ENCODE measurements at places on chromosomes 1 and 21.

DNA sequence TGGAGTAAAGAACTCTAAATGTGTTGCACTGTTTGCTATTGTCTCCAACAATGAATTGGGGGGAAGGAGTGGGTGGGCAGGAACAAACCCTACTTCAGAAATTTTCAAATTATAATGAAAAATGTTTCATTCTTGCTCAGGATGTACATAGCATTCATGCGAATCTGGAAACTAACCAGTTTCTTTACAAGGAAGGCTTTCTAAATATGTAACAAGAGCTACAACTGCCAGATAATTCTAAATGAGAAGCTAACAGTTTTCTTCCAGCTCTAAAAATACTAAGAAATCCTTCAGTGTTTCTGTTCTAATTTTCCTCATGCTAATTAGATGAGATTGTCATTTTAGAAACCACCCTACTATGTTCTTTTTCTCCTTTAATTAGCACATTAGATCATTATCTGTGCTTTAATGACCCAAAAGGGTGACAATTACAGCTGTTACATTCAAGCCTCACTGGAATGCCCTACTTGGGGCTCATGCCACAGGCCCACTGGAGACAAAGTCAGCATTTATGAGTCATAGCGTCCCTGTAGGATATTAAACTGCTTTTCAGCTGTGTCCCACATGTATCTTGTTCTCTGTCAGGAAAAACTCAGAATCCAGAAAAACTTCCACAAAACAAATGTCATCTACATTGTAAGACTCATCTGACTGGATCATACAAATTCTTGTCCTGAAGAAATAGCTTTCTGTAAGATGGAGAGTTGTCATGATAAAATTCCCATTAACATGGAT lies 804.6 kb upstream of the CXADR start:
- no peak for DNase-seq

DNA sequence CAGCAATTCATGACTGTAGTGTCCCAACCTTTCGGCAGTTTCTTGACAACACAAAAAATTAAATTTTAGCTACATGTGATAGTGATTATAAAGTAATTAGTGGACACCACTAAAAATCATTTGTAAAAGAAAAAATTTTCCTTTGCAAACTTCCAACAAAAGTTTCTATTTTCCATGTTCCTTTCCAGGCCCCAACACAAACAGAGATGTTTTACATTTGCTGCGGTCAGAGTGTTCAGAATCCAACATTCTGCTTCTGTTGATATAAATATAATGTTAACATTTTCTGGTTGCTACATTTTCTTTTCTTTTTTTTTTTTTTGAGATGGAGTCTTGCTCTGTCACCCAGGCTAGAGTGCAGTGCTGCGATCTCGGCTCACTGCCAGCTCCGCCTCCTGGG lies 54.9 kb upstream of the WLS start:
- DNase-seq = no peak

DNA sequence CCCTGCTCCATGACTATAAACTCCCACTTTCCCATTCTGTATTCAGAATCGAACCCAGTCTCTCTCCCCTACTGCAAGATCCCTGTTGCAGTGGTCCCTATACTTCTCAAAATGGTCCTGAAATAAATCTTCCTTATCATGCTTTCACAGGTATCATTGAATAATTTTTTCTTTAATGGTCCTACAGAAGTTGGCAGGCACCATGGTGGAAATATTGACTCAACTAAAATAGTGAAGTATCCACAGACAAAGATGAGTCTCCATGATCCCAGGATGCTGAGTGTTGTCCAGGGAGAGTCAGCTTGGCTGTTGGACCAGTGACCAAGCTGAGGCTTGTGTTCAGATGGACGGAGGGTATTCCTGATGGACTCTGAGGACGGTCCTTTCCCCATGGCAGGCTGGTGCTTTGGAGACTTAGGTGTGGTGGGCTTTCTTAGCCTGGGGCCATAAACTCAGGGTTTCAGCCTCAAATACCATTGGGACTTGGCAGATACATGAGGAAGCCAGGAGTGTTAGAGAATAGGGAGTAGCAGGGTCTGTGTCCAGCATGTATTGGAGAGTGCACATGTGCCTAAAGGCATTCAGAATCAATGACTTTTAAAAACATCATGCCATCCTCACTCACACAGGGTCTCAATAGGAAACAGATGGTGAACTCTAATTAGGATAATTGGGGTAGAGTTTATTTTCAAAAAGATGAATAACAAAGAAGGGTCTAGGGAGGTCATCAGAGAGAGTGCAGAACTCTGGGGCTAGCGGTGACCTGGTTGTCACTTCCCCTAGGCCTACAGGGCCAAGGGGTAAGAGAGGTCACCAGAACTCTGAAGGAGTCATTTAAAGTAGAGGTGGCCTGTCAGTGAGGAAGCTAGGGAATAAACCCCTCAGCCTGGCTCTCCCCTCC lies 19.8 kb downstream of the TINAGL1 start:
- no peak for DNase-seq

DNA sequence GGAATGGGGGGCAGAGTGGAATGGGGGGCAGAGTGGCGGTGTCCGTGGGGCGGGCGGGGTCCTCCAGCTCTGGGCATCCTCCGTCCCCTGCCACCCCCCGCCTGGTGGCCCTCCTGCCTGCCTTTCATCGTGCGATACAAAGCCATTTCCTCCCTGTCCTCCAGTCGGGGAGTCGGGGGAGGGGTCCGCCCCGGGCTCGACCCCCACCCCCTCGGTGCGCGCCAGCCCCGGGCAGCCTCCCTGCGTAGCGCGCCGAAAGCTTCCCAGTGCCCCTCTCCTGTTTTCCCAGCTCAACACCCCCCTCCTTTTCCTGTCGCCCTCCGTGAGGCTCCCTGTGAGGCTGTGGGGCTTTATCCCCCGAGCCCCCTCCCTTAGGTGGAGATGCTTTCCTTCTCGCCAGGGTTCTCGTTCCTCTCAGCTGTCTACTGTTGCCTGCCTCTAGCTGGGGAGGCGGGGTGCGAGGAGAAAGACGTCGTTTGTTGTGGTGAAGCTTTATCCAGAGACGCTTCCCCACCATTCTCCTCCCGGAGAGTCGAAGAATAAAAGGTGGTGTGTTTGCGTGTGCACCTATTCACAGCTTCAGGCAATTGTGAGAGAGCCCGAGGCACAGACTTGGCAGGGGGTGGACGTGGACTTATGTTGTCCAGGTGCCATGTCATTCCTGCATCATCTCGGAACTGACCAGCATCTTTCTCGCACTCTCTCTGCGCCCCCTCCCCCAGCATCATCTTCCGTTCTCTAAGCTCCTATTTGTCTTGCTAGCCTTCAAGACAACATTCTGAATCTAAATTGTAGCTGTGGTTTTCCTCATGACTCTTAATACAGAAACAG lies 848 bp downstream of the DNM3 start:
- no peak for DNase-seq

- DNase-seq = no peak
Observed at GRCh38 chr1:69567652-69568420, at the start of gene LRRC7. Gene LRRC7 (plus strand): TSS chr1:69567922. CDS start chr1:69568640, 718 bp downstream.

GRCh38 chr1:101280049-101280592 lies 43.3 kb downstream of the S1PR1 start:
- DNase-seq = no peak

GRCh38 chr1:83029916-83030315 lies 969.0 kb downstream of the TTLL7 start:
- peak; percentile 14 for DNase-seq

GRCh38 chr1:203492082-203492747 lies 1.7 kb upstream of the OPTC start:
- no peak for DNase-seq

DNA sequence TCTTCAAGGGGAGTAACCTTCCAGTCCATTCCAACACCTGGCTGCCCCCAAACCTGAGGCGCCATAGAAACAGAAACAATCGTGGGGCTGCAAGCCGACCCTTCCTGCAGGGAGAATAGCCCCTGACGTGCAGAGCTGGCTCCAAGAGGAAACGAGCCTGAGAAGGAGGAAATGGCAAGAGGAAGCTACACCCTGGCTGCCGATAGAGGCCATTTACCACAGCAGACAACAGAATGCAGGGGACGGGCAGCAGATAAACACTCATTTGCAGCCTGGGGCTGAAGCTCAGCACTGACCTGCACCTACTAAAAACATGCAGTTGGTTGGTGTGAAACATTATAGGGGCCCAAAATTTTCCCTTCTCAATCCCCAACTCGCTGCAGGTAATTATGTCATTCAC lies 8.7 kb upstream of the TDRD10 start:
- DNase-seq = no peak

- peak; percentile 8 for DNase-seq
Observed at GRCh38 chr1:41045740-41046139, 24.2 kb upstream of the SLFNL1 start.

DNA sequence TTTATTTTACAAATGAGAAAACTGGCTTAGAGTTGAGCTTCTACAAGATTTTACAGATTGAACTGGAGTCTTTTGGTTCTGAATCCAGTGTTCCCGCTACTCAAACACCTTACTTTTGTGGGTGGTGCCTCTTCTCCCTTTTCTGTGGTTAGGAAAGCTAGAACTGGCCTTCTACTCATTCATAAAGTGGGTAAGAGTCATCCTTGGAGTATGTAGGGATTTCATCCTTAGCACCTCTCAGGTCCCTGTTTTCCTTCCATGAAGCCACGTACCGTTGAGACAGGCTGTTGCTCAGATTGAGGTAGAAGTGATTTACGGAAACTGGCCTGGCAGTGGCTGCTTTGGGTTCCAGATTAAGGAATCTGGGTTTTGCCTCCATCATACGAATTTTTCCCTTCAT lies 35.8 kb downstream of the WNT4 start:
- DNase-seq = no peak

DNA sequence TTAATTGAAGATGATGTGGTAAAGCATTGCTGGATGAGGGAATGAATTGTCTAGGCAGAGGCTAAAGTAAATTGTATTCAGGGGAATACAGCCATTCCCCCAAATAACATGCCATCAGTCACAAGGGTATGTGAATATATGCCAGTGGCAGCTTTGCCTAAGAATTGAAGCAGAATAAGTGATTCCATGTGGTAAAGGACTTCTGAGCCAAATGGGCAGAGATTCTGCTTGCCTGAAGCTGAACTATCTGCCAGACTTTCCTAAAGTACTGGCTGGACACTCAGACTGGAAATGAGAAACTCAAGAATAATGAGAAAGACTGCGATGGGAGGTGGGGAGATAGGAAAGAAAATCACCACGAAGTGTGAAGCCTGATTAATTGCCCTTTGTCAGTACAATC lies 2.4 kb downstream of the LIX1L start:
- DNase-seq = no peak

GRCh38 chr1:228969953-228970800 lies 234.9 kb downstream of the RHOU start:
- no peak for DNase-seq

DNA sequence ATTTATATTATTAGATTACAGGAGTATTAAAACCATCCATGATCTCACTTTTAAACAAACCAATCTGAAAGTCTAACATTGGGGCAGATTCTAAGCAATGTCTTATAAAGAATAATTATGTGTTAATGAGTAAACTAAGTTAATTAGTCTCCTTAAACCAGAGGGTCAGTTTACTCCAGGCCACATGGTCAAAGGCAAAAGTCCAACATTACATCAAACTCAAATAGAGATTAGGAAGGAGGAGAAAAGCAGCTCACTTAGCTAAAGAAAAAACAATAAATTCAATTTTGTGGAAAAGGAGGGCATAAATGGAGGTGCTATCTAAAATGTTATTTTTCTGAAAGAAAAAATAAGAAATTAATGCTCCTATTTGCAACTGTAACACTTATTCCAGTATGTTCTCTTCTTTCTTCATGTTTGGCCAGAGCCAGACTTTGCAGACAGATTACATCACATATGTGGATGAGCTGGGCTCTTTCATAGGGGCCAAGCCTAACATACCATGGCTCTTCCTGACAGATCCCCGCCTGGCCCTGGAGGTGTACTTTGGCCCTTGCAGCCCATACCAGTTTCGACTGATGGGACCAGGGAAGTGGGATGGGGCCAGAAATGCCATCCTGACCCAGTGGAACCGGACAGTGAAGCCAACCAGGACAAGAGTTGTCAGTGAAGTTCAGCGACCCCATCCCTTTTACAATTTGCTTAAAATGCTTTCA lies 24.3 kb upstream of the FMO2 start:
- DNase-seq = no peak

- DNase-seq = no peak
Observed at GRCh38 chr1:228405200-228405978, 1.2 kb downstream of the TRIM11 start.

DNA sequence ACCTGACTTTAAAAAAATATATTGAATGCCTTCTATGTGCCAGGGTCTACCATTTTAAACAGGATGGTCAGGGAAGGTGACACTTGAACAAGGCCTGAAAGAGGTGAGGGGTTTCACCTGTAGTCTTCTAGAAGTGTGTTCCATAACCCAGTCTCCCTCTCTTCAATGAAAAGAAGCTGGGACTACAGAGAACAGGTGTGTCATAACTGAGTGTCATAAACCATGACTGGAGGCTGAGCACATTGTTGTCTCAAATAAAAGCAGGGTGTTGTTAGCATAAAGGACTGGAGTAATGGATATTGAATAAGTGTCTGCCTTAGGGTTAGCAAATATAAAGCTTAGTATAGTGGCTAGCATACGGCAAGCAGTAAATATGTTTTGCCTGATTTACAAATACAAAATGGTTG lies 65.4 kb downstream of the SYDE2 start:
- no peak for DNase-seq

DNA sequence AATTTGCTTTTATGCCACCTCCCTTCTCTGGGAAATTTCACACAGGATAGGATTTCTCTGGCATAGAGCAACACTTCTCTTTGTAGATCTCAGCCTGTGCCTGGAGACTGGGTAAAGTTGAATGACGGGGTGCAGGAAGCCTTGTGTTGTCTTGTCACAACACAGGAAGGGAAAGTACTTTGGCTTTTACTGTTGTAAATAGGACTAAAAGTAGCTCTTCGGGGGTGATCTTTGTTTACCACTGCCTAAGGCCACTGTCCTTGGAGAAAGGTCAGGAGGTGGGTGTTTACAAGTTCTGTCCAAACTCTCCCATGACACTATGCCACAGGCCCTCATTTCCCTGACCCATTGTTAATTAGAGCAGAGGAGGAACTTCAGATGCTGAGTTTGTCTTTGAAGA lies 139.7 kb downstream of the FGGY start:
- no peak for DNase-seq

DNA sequence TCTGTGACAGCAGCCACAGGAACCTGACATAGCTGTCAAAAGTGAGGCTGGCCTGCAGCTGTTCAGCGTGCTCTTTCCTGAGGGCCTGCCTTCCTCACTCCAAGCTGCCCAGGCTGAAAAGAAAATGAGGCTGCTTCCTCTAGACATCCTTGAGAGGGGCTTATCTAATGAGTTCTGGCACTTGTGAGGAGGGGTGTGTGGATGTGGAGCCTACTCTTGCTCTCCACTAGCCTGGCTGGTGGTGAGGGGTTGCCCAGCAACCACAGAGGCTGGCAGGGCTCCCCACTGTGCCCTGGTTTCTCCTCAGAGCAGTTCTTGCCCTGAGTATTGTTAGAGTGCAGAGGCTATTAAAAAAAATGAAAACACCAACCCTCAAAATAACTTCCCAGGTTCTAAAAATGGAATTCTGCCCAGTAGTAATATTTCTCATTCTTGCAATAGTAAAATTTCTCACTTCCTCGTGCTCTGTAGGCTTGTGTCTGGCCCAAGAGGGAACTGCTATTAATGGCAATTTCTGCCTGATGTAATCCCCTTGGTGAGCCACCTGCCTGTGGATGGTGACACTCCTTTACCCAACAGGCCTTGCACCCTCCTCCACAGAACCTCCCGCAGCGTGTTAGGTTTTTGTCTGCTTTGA lies 52.6 kb upstream of the EPS8L3 start:
- no peak for DNase-seq

GRCh38 chr1:46403916-46404315 lies 9.8 kb downstream of the FAAH start:
- no peak for DNase-seq

All from fibroblast of skin of left biceps (primary cell).